ENCODE measurements at places on chromosomes 1 and 21.

- no peak for DNase-seq
Observed at GRCh38 chr1:84776639-84777038, 86.4 kb upstream of the SSX2IP start.

DNA sequence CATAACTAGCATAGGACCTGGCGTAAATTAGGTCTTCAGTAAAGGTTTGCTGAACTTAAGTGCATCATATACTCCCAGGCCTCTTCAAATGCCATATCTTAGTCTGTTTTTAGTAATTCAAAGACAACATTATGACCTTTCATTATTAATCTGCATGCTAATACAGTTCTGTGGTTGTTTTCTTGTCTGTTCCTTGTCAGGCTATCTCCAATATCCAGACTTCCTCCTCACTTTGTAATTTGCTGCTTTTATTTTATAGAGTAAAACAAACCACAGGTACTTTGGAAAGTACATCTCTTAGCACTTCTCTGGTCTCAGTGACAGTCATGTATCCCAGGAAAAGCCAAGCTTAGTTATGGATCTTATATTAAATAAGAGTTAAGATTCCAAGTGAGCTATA, 65.1 kb upstream of the BMP8A start:
- DNase-seq, result no peak

GRCh38 chr1:202263628-202264027, 70.0 kb downstream of the LGR6 start:
- DNase-seq, result no peak

DNA sequence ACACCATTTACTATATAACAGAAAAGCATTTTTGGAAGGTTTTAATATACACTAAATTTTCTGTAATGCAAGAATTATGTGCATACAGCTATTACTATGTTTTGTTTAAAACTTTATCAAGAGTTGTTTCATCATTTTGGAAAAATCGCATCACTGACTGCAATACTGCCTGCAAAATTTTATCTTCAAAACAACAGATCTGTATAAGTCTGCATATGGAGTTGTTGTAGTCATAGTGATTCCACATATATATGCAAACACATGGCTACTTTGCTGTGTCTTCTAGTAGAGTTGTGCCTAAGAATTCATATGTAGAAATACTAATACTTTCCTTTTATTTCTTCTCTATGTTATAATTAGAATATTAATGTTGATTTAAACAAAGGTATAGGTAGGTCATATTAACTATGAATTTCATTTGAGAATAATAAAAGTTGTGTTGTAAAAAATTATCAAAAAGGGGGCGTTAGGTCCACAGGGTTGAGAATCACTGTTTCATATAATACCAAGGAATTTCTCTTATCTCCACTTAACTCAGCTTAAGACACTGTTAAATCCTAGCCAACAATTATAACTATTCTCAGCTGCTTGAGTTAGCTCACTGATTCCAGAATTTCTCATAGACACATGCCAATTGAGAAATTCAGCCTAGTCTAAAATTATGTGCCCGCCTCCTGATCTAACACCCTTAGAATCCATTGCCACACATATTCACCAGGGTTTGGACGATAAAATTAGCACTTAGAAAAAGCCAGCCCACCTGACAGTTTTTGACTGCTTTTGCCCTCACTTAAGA, 22.9 kb upstream of the LAMC1 start:
- no peak for DNase-seq

DNA sequence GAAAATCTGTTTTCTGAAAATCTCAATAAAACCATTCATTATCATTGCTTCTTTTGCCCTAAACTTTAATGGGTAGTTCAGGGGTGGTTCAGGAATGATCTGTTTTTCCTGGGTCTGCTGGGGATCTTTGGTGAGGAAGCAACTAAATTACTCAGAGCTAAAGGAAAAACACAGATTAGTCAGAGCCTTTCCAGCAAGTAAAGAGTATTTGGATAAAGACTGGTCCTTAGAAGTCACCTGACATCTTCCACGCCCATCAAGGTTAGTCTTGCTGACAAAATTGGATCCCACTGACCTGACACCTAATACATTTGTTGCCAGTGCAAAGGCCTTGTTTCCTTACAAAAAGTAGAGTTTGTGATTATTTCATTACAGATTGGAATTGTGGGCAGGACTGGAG, 24.2 kb downstream of the HSPA13 start:
- DNase-seq, result no peak

DNA sequence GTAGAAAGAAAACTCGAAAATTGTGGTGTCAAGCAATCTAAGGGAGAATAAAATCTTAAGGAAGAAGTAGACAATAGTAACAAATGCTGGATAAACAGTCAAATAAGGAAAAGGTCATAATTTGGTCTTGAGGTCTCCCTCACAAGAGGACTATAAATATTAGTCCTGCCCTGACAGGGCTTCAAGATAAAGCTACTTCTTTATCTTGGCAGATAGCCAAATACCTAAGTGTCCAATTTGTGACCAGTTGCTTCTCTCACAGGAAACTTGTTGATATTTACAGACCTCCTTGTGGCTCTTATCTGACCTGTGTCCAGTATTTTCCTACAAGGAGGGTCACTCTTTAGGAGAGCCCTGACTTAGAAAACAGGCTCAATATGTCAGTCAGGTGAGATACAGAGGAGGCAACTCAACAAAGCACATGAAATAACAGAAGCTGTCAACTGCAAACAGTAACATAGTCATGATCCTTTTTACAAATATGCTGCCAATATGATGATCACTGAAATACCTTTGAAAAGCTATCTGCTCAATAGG, 88.8 kb downstream of the TNNI3K start:
- DNase-seq, result no peak

DNA sequence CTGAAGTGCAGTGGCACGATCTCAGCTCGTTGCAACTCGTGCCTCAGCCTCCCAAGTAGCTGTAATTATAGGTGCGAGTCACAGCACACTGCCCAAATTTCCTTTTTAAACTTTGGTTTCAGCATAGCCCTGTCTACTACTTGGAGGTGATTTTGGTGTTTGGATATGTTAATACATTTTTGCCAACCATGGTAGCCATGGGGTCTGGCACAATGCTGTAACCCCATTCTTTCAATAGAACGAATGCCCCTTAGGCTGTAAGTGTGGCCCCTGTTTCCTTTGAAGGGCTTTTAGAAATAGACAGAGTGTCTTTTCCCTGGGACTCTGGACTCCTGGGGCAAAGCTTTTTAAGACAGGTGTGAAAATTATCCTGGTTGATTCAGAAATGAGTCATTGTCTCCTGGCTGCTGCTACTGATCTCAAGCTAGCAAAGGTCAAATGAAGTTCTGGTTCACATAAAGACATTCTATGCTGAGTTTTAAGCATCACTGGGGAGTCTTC, 141.1 kb upstream of the RUNX1 start:
- no peak for DNase-seq

DNA sequence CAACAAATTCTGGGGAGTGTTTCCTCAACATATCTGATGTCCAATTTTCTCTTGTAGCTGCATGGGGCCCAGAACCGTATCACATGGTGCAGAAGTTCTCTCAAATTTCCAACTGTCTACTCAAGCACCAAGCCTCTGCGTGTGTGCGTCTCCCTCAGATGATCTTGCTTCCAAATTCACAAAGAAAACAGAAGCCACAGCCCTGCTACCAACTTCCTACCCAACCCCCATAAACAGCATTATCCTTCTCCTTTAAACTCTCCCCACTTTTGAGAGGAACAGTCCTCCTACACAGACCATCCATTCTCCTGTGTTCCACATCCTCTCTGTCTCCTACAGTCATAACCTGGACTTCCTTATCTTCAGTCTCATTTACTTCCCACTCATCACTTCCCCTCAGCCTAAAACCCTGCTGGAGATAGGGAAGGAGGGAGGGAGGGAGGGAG, 354.1 kb downstream of the SMYD3 start:
- DNase-seq, result no peak

DNA sequence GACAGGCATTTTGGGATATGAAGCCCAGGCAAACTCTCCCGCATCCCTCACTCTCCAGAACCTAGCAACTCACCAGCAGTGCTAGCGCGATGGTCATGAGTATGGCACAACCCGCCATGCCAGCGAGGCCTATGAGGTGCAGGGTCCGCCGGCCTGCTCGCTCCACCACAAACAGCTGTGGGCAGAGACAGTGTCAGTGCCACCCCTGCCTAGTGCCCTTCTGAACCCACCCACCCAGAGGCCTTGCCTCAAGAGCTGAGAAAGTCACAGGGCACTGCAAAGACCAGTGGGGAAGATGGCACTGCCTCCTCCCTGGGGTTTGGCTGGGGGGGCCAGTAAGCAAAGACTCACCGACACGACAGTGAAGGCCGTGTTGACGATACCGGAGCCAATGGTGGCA, 29.8 kb downstream of the SLC2A1 start:
- DNase-seq, result no peak

- DNase-seq, result no peak
Observed at GRCh38 chr21:33430858-33431257, 27.6 kb downstream of the IFNGR2 start.

DNA sequence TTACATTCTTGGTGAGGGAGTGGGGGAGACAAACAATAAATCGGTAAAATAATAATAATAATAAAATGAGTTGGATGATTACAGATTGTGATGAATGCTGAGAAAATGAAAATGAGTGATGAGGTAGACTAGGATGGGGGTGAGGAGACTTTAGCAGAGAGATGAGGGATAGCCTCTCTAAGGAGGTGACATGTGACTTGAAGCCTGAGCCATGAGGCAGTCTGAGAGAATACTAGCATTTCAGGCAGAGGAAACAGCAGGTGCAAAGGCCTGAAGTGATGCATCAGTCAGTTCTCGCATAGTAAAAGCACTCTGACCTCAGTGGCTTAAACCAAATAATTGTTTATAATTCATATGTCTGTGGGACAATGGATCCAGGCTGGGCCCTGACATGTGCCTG, 181.2 kb downstream of the AGBL4 start:
- DNase-seq, result no peak

DNA sequence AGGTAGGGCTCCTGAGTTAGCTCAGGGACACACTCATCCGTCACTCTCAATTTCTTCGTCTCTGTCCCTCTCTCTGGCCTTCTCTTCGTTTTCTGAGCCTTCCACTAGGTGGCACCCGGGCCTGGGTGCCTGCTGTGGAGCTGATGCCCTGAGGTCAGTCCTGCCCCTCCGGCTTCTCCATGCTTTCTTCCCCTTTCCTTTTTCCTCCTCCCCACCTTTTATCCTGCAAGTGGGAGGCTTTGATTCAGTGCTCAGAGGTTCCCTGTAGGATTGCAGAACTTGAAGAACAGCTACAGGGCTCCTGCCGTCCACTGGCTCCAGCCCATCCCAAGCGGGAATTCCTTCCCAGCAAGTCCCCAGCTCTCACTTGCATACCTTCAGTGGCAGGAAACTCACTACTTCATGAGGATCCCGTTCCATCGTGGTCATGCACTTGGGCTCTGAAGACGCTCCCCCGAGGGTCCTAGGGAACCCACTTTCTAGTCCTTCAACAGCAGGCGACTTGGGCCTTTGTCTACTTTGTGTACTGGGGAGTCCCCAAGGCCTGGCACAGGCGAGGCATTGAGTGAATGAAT, 45.6 kb downstream of the SRRM1 start:
- DNase-seq, result peak; percentile 66

- no peak for DNase-seq
Observed at GRCh38 chr21:43270800-43271301, 102.0 kb downstream of the CRYAA start.

DNA sequence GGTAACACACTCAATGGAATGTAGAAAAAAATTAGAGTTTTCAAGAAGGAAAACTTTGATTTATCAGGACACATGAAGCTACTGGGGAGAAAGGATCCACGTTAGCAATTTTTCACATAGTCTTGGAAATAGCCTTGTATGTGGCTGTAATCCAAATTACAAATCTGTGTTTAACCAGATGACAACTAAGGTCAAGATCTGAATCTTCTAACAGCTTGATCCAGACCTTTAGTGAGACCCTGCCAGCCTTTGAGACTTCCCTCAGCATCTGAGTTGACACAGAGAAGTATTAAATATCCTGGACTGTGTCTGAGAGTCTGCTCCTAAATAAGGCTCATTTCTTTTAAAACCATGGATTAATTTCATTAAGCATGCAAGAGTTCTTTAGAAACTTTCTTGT, 135.9 kb upstream of the KCNK2 start:
- DNase-seq, result no peak

DNA sequence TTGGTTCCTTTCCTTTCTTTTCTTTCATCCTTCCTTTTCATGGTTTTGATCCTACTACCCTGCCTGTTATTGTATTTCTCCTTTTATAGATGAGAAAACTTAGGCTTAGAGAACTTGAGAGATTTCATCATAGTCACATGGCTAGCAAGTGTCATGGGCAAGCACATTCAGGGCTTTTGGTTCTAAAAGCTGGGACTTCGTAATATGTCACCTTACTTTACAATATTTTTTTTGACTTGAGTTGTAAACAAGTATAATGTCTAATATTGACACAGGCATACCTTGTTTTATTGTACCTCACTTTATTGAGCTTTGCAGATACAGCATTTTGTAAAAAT, 70.7 kb downstream of the MTR start:
- no peak for DNase-seq
